Stimulated activated CD8-positive, alpha-beta memory T cell treated with anti-CD3 and anti-CD28 coated beads, Interleukin-4, amount 100 ng/mL, for 24 hours (primary cell): ENCODE measurements at places on chromosomes 3 and 15.

GRCh38 chr15:78325092-78325843, 14.9 kb upstream of the CRABP1 start:
- no peak for DNase-seq

- DNase-seq, result no peak
Measured at GRCh38 chr3:134991003-134991402, 195.9 kb downstream of the EPHB1 start.

DNA sequence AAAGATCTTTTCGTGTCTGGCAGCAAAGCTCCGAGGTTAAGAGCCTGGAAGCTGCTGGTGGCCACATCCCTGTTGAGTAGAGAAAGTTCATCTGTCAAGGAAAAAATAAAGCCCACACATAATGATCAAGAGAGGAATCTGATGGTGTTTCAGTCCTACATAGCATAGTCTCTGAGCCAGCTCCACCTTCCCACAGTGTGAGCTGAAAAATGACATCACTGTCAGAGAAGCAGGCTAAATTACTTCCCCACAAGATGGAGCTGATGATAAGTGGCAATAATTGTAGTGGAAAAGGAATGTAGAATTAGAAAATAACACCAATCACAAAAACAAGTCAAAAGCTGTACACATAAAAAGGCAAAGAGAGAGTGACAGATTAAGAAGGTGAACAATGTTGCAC, 84.5 kb downstream of the AQP9 start:
- DNase-seq, result no peak

- DNase-seq, result no peak
Measured at GRCh38 chr3:28399206-28399605, 50.6 kb upstream of the AZI2 start.

- DNase-seq, result no peak
Measured at GRCh38 chr15:27410996-27411605, 440.1 kb downstream of the GABRG3 start.

DNA sequence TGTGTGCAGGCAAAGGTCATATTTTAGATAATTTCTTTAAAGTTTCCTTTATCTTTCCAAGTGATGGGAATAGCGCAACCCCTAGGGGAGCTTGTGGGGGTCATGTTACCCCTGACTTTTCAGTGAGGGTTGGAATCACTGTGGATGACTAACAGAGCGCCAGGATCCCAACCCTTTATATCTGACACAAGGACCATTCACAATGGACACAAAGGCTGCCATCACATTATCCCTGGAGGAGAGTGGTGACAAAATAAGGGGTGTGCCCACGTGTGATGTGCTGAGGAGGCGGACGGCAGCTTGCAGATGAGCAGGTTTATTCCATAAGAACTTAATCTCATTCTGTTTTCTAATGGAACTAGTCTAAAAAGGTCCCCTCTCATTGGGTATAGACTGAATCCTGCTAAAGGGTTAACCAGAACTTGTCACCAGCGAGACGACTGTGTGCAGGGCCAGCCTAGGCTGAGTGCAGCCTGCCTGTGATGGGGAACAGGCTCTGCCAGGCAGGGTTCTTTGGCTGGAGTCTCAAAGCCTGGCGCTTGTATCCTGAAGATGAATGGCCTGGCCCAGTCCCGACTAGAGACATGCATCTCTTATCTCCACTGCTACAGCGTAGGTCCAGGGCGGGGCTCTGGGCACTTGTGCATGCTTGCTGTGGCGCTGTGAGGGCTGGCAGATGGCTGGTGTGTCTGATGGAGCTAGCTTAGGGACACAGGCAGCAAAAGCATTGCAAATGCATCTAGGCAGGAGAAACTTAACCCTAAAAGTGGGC, 50.2 kb downstream of the CHDH start:
- DNase-seq, result no peak

- DNase-seq, result no peak
Measured at GRCh38 chr3:150602426-150603152, 532 bp upstream of the SELENOT start.

GRCh38 chr3:184694716-184695115, 17.1 kb downstream of the MAGEF1 start:
- DNase-seq, result no peak

- DNase-seq, result no peak
Measured at GRCh38 chr15:96514607-96515285, 184.2 kb downstream of the NR2F2 start.

DNA sequence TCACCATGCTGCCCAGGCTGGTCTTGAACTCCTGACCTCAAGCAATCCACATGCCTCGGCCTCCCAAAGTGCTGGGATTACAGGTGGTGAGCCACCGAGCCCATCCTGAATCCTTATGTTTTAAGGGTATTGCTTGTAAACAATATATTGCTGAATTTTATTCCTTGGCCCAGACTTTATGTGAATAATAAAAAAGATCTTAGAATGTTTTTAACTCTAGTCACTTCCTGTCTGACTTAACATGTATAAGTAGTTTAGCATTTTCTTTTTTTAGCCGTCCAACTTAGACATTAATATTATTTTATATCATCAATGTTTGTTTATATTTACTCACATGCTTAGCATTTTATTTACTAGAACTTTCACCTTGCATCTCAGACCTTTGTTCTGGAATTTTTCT, 9.2 kb upstream of the EIF2B5 start:
- no peak for DNase-seq

- DNase-seq, result no peak
Measured at GRCh38 chr15:90565866-90566265, 36.1 kb downstream of the CRTC3 start.

DNA sequence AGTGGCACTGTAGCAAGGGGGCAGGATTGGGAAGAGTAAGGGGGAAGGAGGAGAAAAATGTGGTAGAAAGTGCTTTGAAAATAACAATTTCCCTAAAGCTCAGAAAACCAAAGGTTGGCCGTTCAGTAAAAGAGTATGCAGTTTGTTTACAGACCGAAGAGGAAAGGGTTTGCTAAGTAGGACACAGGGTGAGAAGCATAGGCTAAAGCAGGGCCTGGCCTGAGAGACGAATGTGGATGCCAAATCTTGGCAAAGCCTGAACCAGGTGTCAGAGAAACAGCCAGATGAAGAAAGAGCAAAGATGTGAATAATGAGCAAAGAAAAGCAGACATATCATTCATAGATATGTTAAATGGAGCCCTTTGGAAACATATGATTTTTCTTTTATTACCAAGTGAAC, 17.1 kb downstream of the NEK10 start:
- no peak for DNase-seq

DNA sequence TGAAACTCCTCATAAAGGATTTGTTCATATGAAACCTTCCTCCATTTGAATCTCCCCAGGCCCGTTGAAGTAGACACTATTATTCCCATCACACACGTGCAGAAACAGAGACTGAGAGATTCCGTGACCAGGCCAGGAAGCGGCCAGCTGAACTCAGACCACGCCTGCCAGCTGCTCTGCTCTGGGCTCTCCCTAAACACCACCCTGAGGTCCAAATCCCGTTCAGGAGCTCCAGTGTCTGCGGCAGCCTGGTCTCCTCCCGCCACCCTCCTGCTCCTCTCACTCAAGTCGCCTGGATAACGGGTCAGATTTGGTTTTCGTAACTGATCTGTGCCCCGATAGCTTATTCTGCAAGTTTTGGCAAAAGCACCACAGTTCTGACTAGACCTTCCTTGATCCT, 53.6 kb upstream of the SNRPA1 start:
- no peak for DNase-seq
